Caco-2 (cell line): ENCODE measurements at places on chromosomes 7 and 10.

DNA sequence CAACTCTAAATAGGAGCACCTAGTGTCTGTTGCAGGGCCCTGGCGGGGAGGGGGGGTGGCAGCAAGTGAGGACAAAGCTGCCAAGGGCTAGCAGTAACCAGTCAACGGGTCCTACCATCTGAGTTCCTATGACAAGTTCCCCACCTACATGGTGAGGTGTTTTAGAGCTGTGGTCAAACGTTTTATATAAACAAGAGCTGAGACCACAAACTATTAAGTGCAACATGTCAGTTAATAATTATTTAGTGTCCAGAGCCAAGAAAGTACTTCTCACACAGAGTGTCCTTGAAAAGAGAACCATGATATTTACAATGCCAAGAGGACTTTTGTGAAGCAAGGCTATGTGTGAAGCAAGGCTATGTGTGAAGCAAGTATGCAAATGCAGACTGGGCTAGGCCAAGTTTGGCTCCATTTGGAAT lies 434.7 kb downstream of the TNS3 start:
- DNase-seq, result no peak

DNA sequence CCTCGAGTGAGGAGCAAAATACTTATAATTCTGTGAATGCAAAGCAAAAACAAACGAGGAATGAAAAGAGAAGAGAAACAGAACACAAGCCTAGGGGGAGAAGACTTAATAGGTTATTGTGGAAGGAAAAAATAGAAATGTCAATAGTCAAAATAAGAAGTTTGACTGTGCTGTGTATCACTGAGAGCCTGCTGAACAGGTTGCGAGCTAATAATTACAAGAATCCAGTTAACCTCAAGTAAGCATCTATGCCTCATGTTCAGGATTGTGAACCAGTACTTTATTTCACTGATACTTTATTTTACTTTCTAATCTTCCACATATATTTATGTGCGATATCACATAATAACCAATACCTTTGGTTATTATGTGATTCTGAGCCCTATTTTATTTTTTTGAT lies 316.7 kb downstream of the OTUD1 start:
- no peak for DNase-seq

DNA sequence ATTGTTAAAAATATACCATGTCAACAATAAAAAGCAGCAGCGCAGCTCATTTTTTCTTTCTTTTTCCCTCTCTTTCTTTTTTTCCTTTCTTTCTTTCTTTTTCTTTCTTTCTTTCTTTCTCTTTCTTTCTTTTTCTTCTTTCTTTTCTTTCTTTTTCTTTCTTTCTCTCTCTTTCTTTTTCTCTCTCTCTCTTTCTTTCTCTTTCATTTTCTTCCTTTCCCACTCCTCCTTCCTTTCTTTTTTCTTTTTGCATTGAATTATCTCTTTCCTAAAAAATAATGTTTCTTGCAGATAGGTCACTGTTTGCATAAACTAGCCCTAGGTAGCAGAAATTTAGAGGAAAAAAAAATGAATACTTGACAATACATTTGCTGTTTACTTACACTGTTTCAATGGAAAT lies 755.1 kb upstream of the COBL start:
- DNase-seq, result no peak

DNA sequence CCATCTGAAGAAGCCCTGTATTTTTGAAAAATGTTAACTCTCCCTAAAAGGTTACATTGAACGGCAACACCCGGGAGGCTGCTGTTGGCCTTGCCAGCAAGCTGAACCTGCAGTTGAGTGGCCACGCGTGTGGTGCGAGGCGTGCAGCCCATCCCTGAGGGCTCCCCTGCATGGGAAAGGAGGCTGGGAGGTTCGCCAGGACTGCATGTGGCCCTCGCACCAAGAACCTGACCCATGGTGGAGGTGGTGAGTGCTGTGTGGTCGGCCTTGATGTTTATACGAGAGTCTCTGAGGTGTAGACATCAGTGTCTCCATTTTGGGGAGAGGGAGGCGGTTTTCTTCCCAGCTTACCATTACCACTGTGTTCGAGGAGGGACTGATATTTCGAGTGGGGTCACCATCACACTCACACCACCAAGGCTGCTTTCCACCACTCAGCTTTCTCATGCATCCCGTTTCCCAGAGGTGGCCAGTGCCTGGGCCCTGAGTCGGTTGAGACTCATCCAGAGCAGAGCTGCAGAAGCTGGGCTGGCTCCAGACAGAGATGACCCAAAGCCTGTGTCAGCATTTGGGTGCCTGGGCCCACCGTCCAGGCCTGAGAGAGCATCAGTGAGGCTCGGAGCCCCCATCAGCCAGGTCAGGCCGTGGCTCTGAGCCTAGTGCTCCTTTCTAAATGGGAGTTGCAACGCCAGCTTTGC lies 222.6 kb downstream of the EBF3 start:
- peak; percentile 14 for DNase-seq

GRCh38 chr7:98613601-98614425 lies 3.3 kb upstream of the NPTX2 start:
- DNase-seq, result peak; percentile 50

GRCh38 chr7:40327873-40328272 lies 193.1 kb downstream of the SUGCT start:
- DNase-seq, result no peak

DNA sequence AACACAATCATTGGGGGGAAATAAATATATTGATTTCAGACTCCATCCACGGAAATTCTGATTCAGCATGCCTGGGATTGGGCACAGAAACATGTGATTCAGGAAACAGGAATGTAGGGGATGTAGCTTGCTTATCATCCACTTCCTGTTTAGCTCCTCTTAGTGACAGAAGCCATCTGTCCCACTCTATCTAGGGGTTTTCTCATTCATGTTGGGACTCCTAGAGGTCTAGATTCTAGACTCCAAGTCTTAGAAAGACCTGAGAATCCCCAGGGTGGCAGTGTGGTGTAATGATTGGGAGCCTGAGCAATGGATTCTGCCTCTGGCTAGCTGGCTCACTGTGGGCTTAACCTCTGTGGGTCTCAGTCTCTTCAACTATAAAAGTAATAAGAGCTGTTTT lies 67.9 kb downstream of the CDK1 start:
- DNase-seq, result no peak

DNA sequence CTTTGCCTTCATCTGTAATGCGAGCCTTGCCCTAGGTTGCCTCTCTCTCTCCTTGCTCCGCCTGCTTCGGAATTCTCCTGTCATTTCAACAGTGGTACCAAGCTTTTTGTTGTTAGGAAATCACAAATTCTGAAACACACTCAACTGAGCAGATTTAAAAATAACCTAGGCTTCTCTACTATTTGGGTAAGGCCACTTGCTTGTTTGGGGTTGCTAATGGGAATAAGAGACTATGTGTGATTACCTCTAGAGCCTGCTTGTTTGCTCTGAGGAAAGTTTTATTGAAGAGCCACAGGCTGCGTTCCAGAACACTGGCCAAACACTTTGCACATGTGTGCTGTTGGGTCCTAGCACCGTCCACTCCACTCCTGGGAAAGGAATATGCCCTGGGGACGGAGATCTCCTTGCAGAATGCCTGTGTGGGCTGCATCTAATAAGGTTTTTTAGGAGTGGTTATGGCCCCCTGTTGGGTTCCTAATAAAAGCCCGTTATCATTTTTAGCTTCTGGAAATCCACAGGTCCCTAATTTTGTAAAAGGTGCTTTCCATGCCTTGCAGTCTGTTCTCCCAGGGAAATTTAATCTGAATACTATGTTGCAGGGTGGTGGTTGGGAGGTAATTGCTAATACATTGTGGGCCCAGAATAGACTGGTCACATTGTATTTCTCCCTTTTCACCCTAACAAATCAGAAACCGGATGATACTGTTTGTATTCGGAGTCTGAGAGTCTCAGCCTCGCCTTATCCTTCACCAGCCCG lies 68.7 kb upstream of the KLF6 start:
- DNase-seq, result peak; percentile 42

DNA sequence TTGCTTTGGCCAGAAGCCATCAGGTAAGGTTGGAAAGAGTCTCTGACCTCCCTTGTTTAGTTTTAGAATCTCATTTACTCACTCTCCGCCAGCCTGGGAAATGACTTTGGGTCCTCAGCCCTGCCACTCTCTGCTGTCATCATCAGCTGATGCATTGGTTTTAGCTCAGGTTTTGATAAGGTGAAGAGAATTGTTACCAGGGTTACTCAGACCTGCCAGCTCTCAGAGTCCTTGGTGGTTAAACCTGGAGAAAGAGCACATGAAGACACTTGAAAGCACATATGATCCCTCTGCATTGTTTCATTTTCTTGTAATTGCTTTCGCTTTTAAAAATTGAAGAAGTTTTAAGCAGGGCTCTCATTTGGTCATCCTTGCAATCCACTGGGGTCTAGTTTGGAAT lies 4.0 kb upstream of the CROT start:
- DNase-seq, result no peak

- DNase-seq, result no peak
These were observed 83.1 kb downstream of the LHPP start for GRCh38 chr10:124544711-124545110.

DNA sequence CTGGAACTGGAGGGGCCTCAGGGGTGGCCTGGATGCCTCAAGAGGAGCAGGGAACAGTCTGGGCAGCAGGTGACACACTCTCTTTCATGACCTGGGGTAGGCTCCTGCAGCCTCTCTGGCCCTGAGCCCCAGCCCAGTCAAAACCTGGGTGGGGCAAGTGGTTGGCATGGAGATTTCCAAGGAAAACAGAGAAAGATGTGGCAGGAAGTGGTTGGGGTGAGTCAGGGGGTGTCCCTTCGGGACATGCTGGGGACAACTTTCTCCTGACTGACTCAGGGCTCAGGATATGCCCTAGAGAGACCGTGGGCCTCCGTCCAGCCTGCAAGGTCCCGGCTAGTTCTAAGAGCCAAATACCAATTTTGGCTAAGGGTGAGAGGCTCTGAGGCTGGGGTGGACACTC lies 2.9 kb downstream of the AQP1 start:
- no peak for DNase-seq

GRCh38 chr10:60353519-60354258 lies 36.0 kb downstream of the ANK3 start:
- DNase-seq, result peak; percentile 26

- DNase-seq, result no peak
These were observed 91.6 kb downstream of the AKR1D1 start for GRCh38 chr7:138167869-138168296.

- no peak for DNase-seq
These were observed 2.6 kb upstream of the KIAA1217 start for GRCh38 chr10:24206334-24206733.

- DNase-seq, result no peak
These were observed 201.6 kb downstream of the TAX1BP1 start for GRCh38 chr7:27941522-27941921.

DNA sequence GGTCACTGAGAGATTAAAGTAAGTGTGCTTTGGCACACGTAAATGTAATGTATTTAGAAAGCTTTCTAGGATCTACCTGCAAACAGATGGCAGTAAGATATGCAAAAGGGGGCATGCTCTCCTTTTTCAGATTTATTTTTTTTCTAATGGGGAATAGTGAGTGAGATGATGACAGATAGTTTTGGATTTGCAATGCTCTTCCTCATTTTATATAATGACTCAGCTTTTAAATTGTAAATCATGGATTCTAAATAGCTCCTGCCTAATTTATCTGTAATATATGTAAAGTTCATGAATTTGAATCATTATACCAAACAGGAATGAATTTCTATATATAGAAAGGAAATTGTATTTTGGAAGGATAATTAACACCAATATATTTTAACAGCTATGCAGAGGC lies 961.6 kb upstream of the LRRTM3 start:
- DNase-seq, result no peak

- peak; percentile 29 for DNase-seq
These were observed 83.3 kb downstream of the PAX2 start for GRCh38 chr10:100828738-100829096.

DNA sequence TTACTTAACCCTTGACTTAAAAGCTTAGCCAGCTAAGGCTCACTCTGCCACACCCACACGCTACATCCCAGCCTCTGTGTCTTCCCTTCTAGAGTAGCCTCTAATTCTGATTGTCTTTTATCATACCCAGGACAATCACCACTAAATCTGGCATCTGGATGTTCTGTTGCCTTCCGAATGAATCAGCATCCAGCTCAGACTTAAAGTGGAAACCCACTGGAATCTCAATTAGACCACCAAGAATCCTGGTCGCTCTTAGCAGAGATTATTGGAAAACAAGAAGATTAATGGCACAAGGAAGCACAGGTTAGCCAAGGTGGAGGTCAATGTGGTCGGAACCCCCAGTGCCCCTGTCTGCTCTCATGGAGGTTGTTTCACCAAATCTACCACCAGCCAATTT lies 404.2 kb upstream of the FOXK1 start:
- no peak for DNase-seq

DNA sequence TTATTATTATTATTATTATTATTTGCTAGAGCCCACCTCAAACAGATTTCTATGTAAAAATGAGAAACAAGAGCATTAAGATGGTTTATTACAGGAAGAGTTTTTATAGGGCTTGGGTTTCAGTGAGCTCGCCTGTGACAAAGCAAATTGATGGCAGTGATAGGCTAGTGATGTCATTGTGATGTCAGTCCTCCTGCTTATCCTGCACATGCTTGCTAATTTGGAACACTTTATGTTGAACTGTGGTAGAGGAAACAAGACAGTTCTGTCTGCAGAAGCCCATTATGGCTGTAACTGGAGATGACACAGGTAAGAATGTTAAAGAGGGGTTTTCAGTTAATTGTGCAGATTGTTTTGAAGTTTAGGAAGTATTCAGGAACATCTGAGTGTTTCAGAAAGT lies 68.3 kb downstream of the CREM start:
- peak; percentile 35 for DNase-seq

GRCh38 chr10:86583983-86584382 lies 62.4 kb upstream of the WAPL start:
- DNase-seq, result peak; percentile 46

- no peak for DNase-seq
These were observed 29.9 kb downstream of the ADRB1 start for GRCh38 chr10:114073395-114074186.

- DNase-seq, result no peak
These were observed 51.0 kb downstream of the FAM171A1 start for GRCh38 chr10:15320118-15320517.

DNA sequence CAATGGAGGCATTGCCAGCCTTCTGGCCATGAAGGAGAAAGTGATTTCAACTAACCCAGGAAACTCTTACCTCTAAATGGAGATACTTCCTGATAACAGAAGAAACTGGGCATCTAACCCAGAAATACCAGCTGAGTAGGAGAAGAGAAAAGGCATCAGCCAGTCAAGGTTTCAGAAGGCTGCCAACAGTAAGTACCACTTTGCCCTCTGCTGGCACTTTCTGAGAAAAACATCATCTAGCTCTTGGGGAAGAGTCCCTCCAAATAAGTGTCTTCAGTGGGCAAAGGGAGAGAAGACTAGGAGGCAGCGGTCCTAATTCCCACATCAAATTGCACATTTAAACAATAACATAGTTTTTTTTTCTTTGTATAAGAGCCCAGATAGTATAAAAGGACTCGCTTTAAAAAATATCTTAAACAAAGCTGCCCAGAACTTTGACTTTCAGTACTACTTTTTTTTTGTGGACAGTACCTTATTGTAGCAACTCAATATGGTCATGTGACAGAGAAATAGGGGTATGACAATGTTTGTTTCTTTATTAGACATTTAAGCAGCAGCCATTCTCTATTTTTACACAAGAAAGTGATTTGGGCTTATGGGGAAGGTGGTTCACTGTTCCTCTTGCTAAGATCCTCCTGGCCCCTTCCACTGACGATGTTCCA lies 157.3 kb downstream of the CTTNBP2 start:
- peak; percentile 75 for DNase-seq
